Inflammatory macrophage treated with lipopolysaccharide for 4 hours (primary cell): ENCODE measurements at places on chromosomes 2 and 18.

DNA sequence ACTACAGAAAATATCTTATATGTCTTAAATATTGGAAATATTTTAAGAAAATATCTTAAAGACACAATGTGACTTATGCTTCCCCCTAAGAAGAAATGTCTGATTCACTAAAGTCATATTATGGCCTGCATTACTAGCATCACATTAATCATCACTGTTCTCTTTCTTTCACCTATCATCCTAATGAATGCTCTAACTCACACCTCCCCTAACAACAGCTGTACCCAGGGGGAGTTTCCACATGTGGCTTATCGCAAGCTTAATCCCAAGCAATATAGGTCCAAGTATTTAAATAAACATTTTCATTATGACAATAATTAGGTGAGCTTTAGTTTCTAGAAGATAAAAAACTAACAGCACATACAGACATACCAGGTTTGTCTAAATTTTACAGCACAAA lies 39.6 kb downstream of the REV1 start:
- no peak for DNase-seq

DNA sequence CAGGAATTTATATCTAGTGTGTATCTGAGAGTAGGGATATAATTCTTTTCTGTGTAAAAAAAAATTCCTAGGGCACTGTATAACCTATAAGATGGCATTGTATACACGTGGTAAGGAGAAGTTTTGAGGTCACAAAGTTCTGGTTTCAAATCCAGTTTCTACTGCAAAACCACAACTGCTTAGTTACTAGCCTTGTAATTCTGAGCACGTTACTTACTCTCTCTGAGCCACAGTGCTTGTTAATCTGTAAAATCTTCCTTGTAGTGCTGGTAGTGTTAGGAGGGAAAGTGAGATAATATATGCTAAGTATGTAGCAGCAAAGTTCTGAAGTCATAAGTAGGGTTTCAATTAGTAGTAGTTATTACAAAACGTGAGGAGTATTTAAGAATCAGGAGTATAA lies 175.4 kb downstream of the SATB2 start:
- DNase-seq: no peak

GRCh38 chr2:200125444-200126284 lies 170.3 kb downstream of the MAIP1 start:
- DNase-seq: no peak

DNA sequence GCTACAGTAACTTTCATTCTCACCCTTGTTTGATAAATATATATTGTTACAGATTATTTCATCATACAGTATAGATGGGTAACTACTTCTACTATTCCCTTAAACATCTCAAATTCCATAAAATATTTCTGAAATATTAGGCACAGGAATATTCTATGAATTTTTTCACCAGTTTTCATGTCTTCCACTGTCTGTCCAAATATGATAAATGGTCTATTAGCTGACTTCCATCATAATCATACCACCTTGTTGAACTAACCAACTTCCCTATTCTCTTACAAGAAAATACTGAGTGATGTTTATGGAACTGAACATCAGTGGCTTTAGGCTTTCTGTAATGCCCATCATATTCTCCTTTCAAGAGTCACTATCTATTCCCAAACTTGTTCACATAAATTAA lies 82.4 kb downstream of the TRAPPC8 start:
- no peak for DNase-seq

DNA sequence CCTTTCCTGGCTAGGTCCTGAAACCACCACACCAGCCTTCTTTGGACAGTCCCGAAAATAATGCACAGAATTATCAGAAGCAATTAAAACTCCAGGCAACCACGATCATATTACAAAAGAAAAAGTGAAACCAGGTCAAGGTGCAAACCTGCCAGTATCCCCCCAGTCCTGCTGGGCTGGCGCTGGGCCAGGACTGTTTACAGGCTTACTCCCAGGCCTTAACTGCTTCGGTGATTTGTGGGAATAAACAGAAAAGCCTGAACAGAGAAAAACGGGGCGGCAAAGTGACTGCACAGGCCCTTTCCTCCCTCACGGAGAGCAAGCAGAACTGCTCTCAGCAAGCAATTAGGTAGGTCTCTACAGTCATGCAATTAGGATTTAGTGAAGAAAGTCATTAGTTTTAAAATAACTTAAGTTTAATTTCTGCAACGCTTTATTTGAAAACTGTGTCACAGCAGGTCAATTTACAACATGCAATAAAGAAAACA lies 1.3 kb downstream of the HDAC4 start:
- no peak for DNase-seq

DNA sequence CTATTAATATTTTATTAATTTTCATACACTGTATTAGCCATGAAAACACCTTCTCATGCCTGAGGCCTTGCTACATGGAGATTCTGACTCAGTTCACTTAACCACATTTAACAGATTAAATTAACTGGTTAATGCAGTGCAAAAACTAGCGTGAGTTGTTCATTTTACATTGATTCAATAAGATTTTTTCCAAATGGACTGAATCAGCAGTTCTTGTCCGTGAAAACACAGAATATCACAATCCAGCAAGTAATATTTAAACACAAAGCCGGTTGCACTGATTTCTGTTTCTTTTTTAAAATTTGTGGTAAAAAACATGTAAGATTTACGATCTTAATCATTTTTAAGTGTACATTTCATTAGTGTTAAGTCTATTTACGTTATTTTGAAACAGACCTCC lies 118.2 kb upstream of the THUMPD2 start:
- DNase-seq: no peak

DNA sequence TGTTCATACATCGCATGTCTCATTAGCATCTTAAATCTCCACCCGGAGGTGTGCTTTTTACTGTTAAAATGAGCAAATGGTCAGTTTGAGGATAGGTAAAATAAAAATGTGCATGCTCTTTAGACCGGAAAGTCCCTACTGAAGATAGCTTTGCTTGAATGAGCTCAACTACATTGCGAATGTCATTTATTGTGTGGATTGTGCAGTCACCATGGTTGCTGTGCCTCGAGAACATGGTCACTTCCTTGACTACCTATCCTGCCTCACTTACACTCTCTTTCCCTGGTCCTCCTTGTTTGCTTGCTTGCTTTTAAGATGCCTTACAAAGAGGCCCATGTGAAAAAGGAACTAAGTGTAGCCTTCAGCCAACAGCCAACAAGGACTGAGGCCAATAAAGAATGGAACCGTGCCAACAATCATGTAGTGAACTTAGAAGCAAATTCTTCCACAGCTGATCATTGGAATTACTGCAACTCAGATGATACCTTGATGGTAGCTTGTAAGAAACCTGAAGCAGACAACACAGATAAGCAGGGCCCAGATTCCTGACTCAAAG lies 72.2 kb upstream of the BARD1 start:
- DNase-seq: no peak

DNA sequence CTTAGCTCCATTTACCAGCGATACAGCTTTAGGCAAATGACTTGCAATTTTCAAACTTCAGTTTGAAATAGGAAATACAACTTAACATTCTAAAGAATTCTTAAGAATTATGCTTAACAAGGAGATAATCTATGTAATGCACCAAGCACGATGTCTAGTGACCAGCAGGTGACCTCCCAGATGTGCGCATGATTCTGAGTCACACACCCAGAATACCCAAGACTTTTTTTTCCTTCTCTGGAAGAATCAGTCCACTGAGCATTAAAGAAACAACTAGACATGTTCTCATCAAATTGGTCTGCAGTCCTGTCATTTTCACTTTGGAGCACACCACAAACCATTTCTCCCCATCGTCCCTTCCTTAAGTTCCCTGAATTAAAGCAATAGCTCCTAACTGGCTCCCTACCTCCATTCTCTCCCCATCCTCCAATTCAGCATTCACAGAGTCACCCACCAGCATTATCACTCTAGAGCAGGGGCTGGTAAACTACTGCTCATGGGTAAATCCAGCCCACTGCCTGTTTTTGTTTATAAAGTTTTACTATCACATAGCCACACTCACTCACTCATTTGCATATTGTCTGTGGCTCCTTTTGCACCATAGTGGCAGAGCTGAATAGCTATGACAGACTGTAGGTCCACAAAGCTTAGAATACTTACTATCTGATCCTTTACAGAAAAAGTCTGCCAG lies 13.2 kb downstream of the EVA1A start:
- DNase-seq: no peak

- DNase-seq: no peak
Observed at GRCh38 chr2:120442923-120443571, 97.1 kb downstream of the INHBB start.

DNA sequence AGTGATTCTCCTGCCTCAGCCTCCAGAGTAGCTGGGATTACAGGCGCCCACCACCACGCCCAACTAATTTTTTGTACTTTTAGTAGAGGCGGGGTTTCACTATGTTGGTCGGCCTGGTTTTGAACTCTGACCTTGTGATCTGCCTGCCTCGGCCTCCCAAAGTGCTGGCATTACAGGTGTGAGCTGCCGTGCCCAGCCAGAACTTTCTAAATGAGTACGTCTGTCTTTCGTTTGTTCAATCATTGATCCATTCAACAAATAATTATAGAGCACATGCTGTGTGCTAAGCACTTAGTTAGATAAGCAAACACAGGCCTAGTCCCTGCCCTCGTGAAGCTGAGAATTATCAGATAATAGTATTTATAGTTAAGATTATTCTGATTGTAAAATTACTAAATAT lies 56.5 kb downstream of the TTC39C start:
- DNase-seq: no peak

DNA sequence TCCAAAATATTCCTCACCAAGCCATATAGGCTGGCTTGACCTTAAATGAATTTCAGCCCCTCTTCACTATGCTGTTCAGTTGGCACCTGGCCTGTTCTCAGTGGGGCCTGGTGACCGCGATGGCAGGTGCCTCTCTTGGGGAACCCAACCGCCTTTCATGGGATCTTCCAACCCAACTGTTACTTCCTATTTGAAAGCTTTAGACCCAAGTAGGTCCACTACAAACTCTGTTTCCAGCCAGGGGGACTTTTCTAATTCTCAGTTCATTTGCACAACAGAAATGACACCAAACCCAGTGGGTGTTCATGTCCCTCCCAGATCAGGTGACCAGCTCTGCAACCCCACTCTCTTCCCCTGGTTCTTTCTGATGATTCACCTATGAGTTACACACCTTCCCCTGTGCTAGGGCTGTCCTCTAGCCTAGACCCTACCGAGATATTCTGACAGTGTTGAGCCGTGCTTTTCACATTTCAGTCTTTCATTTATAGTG lies 35.6 kb upstream of the NDUFV2 start:
- DNase-seq: peak; percentile 77

GRCh38 chr2:236512267-236512666 lies 57.4 kb upstream of the ACKR3 start:
- DNase-seq: no peak

DNA sequence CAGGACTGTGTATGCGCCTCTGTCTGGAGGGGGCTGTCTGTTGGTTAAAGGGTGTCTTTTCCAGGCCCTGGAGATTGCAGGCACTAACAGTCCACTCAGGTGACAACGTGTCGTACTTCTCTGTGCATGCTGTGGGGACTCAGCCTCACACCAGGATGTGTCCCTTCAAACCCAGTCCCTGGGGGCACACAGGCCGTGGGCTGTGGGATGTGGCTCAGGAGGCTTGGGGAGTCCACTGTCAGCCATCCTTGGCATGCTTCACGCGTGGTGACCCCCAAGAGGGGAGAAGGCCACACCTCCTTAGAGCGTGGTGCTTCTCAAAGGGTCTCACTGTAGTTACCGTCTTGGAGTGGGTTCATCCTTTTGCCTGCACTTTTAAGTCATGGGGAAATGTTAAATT lies 127.8 kb downstream of the KLHL29 start:
- no peak for DNase-seq

DNA sequence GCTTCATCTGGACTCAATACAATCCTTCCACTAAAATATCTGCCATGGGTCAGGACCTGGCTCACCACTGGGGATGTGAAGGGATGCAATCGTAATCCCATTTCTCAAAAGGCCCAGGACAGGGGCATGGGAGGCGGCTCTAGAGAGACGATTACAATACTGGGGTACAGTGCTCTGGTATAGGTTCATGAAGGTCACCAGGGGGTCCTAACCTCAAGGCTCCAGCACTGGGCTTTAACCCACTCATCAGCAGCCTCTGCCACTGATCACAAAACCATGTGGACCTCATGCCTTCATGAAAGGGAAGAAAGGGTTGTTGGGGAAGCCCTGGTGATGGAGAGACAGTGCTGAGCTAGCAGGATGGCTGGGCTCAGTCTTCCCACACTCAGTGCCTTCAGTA lies 48.8 kb downstream of the ADD2 start:
- no peak for DNase-seq

GRCh38 chr2:155679647-155680046 lies 652.9 kb downstream of the NR4A2 start:
- no peak for DNase-seq

DNA sequence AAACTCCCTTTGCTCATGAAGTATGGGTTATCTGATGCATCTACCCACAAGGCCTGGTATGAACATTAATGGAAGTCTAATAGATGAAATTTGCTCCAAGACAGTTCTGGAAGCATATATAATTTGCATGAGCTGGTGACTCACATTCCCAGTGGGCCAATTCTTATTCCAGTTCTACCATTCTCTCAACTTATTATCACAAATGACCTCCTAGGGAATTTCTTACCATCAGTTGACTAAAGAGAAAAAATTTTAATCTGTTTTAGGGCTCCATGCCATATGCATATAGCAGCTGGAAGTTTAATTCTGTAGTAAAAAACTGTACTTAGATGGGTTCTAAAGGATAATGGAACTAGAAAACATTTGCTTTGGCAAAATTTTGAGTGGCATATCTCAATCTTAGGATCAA lies 165.2 kb upstream of the COL3A1 start:
- DNase-seq: no peak

- DNase-seq: peak; percentile 44
Observed at GRCh38 chr2:242011167-242011513, 141.6 kb downstream of the RTP5 start.

GRCh38 chr2:215622837-215623236 lies 187.0 kb upstream of the FN1 start:
- DNase-seq: no peak

DNA sequence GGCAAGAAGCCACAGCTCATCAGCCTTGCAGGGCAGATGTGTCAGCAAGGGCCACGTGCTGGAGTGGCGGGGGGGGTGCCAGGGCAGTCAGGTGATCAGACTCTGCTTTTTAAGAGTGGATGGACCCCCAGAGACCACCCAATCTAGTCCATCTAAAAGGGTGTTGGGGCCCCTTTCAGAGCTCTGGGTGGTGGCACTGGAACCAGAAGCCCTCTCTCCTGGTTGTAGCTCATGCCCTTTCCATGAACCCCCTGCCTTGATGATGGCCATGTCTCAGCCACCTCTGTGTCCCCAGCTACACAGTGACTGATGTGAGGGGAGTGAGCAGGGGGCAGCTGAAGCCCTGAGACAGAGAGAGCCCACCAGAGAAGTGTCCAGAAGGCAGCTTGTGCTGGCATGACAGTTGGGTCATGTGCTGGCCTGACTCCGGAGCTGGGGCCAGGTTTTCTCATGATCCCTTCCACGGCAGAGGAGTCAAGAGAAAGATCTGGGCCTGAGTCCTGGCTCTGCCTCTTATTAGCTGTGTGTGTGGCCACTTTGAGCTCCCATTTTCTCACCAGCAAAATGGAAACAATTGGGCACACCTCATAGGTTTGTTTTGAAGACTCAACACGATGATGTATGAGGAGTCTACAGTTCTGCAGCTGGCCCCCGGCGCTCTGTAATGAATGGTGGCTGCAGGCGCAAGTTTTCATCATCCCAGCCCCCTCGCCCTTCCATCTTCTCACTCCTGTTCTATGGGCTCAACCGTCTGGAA lies 195.7 kb downstream of the ZFP36L2 start:
- no peak for DNase-seq

- no peak for DNase-seq
Observed at GRCh38 chr2:209936106-209936666, 66.3 kb upstream of the RPE start.
